ENCODE measurements at places on chromosomes 16 and 17.

- DNase-seq: peak; percentile 50
Measured at GRCh38 chr16:29899516-29900101, at the start of gene SEZ6L2. Gene SEZ6L2, minus strand, starts transcription at chr16:29899550. Its CDS starts 531 bp downstream, at chr16:29899019.

- no peak for DNase-seq
Measured at GRCh38 chr16:29198731-29199521, 207.6 kb downstream of the NPIPB11 start.

GRCh38 chr16:65201511-65201910 lies 79.6 kb upstream of the CDH11 start:
- no peak for DNase-seq

- DNase-seq: no peak
Measured at GRCh38 chr17:60656499-60656898, 21.2 kb upstream of the BCAS3 start.

DNA sequence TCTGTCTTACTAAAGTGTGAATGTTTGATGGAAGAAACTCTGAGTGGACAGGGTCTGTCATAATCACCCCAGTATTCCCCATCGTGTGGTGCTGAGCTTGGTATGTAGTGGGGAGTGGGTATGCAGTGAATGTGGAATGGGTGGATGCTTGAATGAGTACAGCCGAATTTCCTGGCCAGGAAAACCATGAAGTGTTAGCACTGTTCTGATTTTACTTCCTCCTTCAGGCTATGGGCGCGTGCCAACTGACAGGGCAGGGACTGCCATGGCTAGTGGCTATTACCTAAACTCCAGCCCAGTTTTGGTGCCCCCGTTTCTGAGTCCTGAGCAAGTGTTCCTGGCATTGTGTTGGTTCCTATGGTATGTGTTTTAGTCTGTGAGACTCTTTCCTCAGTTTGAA lies 48.6 kb downstream of the PRKCA start:
- DNase-seq: no peak
